ENCODE measurements at places on chromosomes 2 and 18. TPM values are rescaled to one million over a fixed set of nuclear protein-coding genes. Genes with fewer than 3 reads are reported as not detected.

- DNase-seq, result no peak
Measured at GRCh38 chr2:223055140-223055539, 3.1 kb downstream of the KCNE4 start.

GRCh38 chr2:53424902-53425301 lies 342.7 kb upstream of the CHAC2 start:
- no peak for DNase-seq

- no peak for DNase-seq
Measured at GRCh38 chr2:28312307-28313219, 80.1 kb upstream of the FOSL2 start.

- DNase-seq, result no peak
Measured at GRCh38 chr2:98233941-98234340, 112.3 kb upstream of the CNGA3 start.

GRCh38 chr18:12722731-12723130 lies 19.9 kb downstream of the PSMG2 start:
- no peak for DNase-seq

- DNase-seq, result no peak
Measured at GRCh38 chr18:12679183-12679786, 21.4 kb upstream of the SPIRE1 start.

LYPD6B gene
- 0.81 TPM for total RNA-seq

GRCh38 chr2:168751104-168751740 lies 51.2 kb upstream of the NOSTRIN start:
- DNase-seq, result no peak

- no peak for DNase-seq
Measured at GRCh38 chr2:29005331-29005730, 24.2 kb downstream of the TOGARAM2 start.

- no peak for DNase-seq
Measured at GRCh38 chr2:14673351-14673875, 40.9 kb downstream of the LRATD1 start.

NXPH2 gene
- not detected for total RNA-seq

DNA sequence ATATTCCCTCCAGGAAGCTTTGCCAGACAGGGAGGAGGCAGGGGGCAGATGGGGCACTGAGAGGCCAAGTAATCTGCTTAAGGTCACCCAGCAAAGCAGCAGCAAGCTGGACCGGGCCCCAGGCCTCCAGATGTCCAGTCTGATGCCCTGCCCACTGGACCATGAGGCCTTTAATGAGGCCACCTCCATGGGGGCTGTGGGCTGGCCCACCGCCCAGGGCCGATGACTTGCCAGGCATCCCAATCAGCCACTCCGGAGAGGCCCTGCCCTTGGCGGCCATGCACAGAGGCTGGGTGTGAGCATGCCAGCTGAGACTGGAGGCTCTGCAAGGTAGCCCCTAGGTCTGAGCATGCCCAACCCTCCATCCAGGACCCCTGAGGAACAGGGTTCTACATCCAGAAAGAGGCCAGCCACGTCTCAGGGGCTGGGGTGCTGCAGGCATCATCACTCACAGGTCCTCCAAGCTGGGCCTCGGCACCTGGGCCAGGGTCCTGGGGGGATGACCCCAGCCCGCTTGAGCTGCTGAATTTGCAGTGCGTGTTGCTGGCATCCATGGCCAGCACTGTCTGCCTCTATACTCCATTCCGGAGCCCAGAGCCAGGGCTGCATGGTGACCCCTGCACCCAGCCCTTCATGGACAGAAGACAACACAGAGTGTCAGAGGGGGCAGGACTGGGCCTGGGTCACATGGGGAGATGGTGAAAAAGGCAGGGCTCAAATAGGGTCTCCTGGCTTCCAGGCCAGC lies 164.2 kb downstream of the INHBB start:
- no peak for DNase-seq

FAM237A gene
- total RNA-seq, result not detected

DNA sequence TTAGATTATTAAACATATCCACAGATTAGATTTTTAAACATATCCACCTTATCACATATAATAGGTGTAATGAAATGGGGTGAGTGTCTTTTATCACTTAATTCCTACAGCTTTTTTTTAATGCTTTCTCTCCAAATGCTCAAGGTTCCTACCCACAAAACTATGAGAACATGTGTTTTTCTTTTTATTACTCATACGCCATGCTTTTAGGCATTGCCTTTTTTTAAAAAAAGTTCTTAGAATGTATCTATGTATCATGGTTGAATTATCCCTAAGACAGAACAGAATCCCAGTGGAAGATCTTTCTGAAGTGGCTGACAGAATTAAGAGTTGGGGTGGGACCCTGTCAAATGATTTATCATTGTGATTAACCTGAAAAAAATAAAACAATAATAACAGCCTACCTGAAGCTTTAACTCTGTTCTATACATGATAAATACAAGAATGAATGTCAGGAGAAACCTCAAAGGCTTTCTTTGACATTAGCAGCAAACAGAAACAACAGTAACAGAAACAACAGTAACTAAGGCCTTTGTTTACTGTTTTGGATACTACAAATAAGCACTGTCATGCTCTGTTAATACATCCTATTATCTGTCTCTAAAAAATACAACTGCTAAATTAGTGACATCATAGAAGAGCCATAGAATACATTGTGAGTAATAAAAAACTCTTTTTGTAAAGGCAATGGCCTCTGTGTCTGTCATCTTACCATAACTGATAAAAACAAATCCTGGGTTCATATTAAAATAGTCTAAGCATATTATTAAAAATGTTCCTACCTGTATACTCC lies 4.1 kb upstream of the ZNF397 start:
- no peak for DNase-seq

SIX2 gene
- total RNA-seq, result not detected

- DNase-seq, result no peak
Measured at GRCh38 chr2:23683001-23683400, 243.9 kb downstream of the ATAD2B start.

DNA sequence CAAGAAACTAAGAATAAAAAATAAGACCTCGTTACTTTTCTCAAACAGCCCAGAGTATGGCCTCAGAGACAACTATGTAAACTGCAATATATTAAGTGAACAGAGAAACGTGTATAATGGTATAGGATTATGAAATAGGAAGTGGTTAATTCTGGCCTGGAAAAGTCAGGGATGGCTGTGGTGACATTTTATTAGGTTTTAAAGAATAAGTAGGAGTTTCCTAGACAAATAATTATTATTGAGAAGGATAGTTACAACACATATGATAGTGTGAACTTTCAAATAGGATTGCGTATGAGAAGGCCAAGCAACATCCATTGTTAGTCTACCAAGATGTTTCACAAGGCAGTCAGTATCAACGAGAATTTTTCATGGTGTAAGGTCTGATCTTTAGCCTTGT lies 244.1 kb downstream of the LPIN1 start:
- DNase-seq, result no peak

- DNase-seq, result no peak
Measured at GRCh38 chr2:204086167-204086566, 149.6 kb downstream of the ICOS start.

ANKRD30BL gene
- total RNA-seq, result not detected

GRCh38 chr2:221802089-221802488 lies 230.0 kb upstream of the EPHA4 start:
- DNase-seq, result no peak

GRCh38 chr2:58313926-58314325 lies 72.8 kb upstream of the FANCL start:
- DNase-seq, result no peak

- DNase-seq, result no peak
Measured at GRCh38 chr2:191486584-191487320, 191.2 kb upstream of the NABP1 start.
